ENCODE measurements at places on chromosomes 3 and 15.

DNA sequence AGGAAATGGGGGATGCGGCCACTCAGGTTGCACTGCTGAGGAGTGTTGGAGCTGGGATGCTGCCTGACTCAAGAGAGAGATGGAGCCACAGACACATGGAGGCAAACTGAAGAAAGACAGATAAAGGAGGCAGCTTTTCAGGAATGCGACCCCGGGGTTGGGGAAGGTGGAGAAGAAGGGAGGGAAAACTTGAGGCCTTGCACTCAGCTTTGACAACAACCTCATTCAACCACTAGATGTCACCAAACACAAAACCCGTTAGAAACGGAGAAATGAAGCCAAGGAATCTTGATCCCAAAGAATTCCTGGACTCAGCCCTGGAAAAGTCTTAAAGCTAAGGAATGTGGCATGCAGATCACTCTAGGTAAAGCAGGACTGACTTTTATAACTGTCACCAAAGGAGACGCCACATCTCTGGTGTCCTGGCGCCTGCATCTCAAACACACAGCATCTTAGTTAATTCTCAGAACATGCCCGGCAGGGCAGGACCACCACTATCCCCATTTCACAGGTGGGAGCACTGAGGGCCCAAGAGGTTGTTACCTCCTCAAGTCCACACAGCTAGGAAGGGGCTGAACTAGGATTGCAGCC, 59.6 kb upstream of the LMCD1 start:
- DNase-seq, result peak; percentile 88

DNA sequence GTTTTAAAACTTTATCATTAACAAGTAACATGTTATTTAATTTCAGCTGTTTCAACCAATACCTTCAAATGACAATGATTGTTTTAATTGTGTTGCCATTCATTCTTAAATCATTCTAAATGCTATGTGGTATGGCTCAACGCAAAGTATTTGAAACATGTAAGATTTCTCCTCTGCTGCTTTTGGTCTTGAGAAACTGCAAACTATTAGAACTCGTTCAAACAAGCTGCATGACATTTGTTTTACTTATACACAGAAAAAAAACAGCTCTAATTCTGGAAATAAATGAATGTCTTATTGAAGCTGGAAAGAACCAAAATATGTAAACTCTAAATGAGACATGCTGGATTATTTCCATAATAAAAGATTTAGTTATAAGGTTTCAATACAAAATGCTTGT, 29.3 kb downstream of the FBN1 start:
- no peak for DNase-seq

- no peak for DNase-seq
Observed at GRCh38 chr3:126389794-126390146, 4.9 kb upstream of the CFAP100 start.

DNA sequence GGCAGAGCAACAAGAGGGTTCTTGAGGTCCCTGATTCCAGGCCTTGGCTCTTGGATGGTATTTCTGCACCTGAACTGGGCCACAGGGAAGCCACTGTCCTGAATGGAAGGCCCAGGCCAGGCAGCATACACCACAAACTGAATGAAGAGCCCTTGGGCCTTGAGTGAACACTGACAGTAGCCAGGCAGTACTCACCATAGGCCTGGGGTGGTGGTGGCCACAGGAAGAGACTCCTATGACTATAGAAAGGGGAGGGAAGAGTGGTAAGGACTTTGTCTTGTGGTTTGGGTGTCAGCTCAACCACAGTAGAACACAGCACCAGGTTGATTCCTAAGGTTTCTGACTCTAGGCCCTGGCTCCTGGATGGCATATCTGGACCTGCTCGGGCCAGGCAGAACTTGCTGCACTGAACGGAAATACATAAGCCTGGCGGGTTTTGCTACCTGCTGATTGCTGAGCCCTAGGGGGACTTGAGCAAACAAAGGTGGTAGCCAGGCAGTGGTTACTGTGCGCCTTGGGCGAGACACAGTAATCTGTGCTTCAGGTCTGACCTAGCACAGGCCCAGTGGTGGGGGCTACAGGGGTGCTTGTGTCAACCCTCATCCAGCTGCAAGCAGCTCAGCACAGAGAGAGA, 241.4 kb downstream of the ISL2 start:
- no peak for DNase-seq

GRCh38 chr3:160343132-160343531, 55.9 kb downstream of the IFT80 start:
- DNase-seq, result peak; percentile 24

GRCh38 chr15:52291204-52291603, 4.4 kb downstream of the MYO5C start:
- no peak for DNase-seq

DNA sequence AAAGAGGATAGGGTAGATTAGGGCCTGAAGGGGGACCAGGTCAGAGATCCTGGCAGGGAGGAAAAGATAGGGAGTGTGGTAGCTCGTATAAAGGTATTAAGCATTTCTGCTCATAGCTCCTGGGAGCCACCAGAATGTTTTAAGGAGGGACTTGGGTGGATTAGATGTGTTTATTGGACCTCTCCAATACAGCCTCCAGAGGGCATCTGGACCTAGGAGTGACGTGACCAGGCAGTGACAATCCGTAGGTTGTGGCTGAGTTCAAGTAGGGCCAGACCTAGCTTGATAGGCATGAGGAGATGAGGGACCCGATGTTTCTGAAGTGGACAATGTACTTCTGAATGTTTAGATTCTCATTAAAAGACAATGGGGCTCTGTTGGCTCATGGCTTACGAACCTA, 435.2 kb downstream of the MCTP2 start:
- DNase-seq, result no peak

DNA sequence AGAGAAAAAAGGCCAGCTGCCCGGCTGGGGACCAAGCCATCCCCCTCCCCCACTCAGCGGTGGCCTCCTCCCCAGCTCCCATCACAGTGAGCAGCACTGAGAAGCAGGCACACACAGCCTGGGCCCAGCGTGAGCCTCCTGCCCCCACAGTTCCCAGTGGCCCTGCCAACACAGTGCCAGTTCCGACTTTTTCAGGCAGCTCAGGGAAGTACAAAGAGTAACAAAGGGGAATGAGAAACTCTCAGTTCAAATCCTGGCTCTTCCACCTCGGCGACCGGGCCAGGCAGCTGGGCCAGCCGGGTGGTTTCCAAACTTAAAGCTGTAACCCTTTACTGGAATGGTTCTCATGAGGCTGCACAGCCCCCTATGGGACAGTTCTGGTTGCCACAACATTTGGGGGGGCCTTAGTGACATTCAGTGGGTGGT, 18.5 kb downstream of the TNK2 start:
- no peak for DNase-seq

- no peak for DNase-seq
Observed at GRCh38 chr3:169509780-169510692, 153.5 kb downstream of the MECOM start.

GRCh38 chr3:111734652-111735051, 124.4 kb upstream of the PHLDB2 start:
- DNase-seq, result no peak

- DNase-seq, result no peak
Observed at GRCh38 chr3:96814651-96815567, 515 bp downstream of the EPHA6 start.

DNA sequence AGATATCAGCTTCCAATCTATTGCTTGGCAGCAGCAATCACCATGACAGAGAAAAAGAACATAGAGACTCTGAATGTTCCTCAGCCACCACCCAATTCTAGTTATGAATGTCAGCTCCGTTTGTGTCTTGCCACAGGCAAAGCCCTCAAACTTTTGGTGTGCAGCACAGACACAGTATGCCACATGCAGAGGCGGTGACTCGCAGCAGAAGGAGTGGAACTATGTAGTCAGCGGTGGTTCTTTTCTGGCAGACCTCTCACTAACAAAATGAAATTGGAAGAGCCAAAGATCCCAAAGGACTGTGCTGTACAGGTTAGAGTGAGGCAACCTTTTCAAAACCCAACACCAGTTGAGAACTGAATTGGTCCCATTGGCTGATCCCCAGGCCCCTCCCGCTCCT, 220.9 kb downstream of the SLC9A9 start:
- DNase-seq, result peak; percentile 60

All from fibroblast of skin of right biceps (primary cell).